ENCODE measurements at places on chromosomes 3 and 15. TPM values are rescaled to one million over a fixed set of nuclear protein-coding genes. Genes with fewer than 3 reads are reported as not detected.

DNA sequence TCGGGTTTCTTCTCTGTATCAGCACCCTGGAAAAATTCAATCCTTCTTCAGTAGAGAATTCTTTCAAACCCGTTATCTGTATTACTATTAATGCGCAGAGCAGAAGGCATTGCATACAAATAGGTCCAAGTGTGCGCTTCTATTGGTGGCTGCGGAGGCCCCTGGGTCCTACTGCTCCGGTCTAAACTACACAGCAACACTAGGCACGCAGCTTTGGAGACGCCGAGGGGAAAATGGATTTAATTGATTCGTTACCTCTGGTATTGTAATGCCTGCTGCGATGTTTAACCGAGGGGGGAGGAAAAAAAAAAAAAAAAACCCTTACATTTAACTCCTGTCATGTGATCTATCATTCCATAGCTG is at the start of gene ROBO1:
Gene ROBO1, minus strand, starts transcription at position 94 of the 363 bp plus-strand sequence.
- no peak for DNase-seq

The BFSP2 gene
- not detected for total RNA-seq

The CD200R1 gene
- under 0.01 TPM for total RNA-seq

GRCh38 chr3:81095956-81096355 is 665.5 kb downstream of the GBE1 start:
- no peak for DNase-seq

The XCR1 gene
- total RNA-seq = not detected

GRCh38 chr15:37199545-37199944 is 99.2 kb upstream of the MEIS2 start:
- no peak for DNase-seq

The TMEM108 gene
- 0.18 TPM for total RNA-seq

The POLR2M gene
- 83.0 TPM for total RNA-seq

The CISH gene
- total RNA-seq = 0.90 TPM

The SUSD5 gene
- total RNA-seq = 2.9 TPM

The NR2F2 gene
- total RNA-seq = 28.1 TPM

DNA sequence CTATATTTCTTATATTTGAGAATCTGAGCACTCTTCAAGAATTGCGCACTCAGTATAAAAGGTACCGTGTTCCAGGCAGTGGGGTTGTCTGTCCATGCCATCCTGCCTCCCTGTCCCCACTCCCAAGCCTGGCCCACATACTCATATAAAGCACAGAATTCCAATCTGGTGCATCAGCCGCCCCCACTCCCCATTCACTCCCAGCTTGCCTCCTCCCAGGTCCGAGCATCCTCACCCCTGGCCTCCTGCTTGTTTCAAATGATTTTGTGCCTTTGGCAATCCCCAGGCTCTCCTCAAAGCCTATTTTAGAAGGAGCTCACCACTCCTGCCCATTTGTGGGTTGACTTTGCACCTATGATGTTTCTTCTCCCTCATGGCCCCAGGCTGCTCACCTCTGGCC is 22.2 kb upstream of the IGF1R start:
- DNase-seq = no peak

DNA sequence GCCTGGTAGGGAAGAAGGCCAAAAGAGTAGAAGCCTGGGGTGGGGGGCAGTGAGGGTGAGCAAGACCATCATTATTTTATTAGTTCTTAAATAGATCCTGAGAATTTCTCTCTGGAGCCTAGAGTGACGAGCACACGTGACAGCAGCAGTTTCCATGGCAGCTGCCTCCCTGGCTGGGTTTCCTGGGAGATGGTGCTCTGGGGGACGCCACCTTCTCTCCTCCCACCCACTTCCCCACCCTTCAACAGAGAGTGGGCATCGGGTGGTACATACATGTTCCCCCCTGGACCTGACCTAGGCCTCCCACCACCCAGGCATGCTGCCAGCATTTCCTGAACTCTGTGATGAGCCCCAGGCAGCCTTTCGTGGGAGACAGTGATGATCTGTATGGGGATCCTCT is 12.9 kb downstream of the CELF6 start:
- no peak for DNase-seq

GRCh38 chr3:113377158-113377557 is 64.1 kb downstream of the CFAP44 start:
- no peak for DNase-seq

DNA sequence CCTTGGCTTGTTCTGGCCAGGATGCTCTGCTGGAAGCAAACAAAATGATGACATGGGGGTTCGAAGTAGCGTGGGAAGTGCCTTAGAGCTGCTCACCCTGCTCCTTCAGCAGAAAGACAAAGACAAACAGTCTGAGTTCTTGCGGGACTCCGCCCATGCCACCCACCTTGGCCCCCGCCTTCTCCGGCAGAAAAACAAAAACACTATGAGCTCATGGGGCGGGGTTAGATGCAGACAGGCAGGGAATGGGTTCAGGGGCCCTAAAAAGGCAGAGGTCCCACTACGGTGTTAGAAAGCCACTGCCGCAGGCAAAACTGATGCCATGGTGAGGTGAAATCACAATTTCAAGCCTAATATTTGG is 9.7 kb upstream of the NCKIPSD start:
- peak; percentile 45 for DNase-seq

The WDR6 gene
- total RNA-seq = 60.9 TPM

The WNT7A gene
- total RNA-seq = not detected

The TM4SF4 gene
- total RNA-seq = 1.6 TPM

The LTK gene
- 0.18 TPM for total RNA-seq

DNA sequence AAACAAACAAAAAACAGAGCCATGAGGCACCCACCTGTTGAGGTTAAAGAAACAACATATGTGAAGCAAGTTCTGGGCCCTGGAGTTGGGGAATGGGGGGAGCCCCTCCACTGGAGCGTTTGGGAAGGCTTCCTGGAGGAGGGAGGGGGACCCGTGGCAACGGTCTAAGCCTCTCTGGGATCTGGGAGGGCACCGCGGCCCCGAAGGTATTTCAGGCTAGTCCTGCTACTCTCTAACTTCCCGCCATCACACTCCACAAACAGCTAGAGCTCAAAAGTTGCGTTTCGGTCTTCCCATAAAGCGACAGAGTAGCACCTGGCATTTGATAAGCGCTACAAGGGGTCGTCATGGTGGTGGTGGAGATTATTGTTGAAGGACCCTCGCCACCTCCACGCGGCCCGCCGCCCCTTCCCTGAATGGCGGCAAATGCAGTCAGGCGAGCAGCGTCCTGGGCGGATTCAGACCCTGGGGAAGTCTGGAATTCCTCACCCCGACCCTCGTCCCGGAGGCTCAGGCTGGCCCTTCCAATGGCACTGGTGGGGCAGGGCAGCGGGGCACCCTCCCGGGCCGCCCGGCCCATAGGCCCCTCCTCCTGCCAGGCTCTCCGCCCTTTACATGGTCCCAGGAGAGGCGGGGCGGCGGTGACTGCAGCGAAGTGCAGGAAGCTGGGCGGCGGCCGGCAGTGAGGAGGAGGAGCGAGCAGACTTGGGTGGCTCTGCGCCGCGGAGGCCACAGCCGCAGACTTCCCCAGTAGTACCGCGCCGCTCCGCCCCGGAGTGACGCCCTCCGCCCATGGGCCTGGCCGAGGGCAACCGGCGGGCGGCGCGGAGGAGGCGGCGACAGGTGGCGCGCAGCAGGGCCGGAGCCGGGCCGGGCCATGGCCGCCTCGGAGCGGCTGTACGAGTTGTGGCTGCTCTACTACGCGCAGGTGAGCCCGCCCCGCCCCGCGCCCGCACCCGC is at the start of gene NBEAL2:
Gene NBEAL2, plus strand, starts transcription at position 682 of the 960 bp plus-strand sequence. Its CDS starts 196 bp downstream, at position 878.
- DNase-seq = peak; percentile 84

The KNL1 gene
- total RNA-seq = 32.5 TPM

- DNase-seq = peak; percentile 53
These were observed 18.0 kb downstream of the SPICE1 start for GRCh38 chr3:113496924-113497323.

GRCh38 chr15:98740295-98740694 is 92.0 kb downstream of the IGF1R start:
- DNase-seq = no peak

The ACKR4 gene
- 0.18 TPM for total RNA-seq

- no peak for DNase-seq
These were observed 70.1 kb downstream of the CD200 start for GRCh38 chr3:112403103-112403502.

The AQP9 gene
- not detected for total RNA-seq

- no peak for DNase-seq
These were observed 1.3 kb downstream of the LEO1 start for GRCh38 chr15:51970132-51970817.

DNA sequence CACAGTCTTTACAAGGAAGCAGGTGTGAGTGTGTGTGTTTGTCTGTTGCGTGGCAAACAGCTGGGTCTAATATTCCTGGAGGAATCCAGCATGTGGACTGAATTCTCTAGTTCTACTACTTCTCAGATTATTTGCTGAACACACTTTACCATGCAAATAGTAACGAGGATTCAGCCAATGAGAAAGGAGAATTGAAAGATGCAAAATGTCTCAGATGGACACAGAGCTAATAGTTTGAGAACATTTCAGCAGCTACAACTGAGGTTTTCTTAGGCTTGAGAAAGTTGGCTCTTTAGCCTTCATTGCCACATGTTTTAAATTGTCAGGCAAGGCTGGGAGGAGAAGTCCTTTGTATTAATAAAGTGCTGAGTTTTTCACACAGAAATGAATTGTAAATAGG is 568.0 kb upstream of the MDFIC2 start:
- no peak for DNase-seq

DNA sequence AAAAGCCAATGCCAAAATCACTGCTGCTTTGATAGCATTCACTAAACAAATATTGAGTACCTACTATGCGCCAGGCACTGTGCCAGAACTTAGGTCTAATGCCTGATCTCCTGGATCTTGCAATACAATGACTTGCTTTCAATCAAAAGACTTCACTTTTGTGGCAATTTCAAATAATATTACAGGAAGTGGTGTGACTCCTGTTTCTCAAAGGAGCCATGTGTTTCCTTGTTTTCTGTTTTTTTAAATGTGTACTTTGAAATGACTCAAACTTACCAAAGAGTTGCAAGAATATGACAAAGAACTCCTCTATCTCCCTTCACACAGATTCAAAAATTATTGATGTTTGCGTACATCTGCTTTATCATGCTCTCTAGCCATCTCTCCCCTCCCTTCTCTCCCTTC is 18.3 kb downstream of the OSBPL10 start:
- peak; percentile 20 for DNase-seq

DNA sequence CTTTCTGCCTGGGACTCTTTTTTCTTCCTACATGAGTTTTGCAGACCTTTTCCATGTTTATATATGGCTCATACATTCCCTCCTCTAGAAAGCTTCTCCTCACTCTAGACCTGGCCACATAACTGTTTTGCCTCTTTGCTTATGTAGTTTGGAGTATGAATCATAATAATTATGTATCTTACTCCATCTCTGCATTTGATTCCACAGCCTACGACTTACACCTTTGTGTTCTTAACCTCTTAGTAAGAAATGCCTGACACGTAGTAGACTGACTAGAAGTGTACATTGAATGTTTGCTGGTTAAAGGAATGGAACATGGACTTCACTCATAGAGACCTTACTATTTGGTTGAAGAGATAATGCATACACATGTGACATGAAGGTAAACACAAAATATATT is 56.4 kb downstream of the MBNL1 start:
- DNase-seq = no peak

The CD86 gene
- total RNA-seq = not detected

DNA sequence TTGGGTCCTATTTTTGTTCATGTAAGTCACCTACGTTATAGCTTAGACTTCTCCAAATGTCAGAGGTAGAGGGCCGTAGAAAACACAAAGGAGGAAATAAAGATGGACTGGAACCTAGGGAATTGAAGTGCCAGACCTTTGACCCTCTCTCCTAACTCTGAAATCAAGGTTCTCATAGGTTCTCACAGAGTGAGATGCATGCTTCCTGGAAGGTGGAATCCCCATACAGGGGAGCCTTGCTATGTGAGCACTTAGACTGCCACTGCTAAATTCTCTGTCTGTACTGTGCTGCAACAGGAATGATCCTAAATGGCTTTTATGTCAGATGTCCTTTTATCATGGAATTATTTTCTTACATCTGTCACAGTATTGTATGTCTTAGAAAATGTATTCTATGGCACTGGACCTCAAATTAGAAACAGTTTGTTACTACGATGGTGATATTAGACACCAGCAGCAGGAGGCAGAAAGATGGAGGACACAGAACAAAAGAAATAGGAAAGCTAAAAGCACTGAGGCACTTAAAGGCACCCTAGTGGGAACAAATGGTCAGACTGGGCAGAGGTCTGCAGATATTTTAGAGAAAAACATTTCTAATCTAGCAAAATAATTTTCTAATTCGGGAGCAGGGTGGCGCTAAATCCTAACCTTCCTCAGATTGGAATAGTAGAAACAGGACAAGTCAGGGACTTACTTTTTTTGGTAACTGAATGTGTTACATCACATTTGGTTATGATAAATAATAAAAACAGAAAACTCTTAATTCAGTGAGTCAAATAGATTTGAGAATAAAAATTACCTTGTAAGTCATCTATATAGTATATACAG is 60.2 kb upstream of the CDAN1 start:
- DNase-seq = peak; percentile 1

DNA sequence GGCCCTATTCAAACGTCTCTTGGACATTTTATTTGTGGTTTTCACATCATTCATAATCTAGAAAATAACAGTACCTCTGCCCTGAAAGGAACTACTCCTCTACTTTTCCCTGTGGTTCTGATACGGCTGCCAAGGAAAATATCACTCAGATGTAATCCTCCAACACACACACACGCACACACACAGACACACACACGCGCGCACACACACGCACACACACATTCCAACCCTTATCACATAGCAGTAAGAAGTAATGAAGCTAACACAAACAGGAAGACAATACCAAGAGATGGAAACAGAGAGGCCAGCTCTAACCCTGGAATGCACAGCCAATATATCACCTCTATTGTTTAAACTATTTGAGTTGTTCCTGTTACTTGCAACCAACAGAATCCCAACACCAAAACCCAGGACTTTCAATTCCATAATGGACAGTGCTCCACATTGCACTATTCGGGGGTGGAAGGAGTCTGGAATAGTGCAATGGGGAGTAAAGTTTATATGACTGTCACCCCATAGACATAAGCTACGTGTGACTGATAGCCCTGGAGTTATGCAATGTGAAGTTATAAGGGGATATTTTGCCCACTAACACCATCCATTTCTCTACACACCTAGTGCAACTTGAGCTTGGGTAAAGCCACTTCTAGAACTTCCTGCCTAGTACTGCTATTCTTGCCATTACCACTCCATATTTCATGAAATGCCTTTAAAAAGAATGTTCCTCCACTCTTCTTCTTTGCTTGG is 71.3 kb upstream of the FNDC3B start:
- peak; percentile 85 for DNase-seq

The MTFMT gene
- 19.4 TPM for total RNA-seq

- peak; percentile 86 for DNase-seq
These were observed 15.2 kb downstream of the SSUH2 start for GRCh38 chr3:8629151-8630021.

The TPM1 gene
- total RNA-seq = 997 TPM

The SERPINI2 gene
- total RNA-seq = not detected

The COL6A5 gene
- total RNA-seq = not detected

- no peak for DNase-seq
These were observed 11.4 kb downstream of the ZIC1 start for GRCh38 chr3:147420353-147421183.

- no peak for DNase-seq
These were observed 17.5 kb upstream of the PPIB start for GRCh38 chr15:64180235-64180824.

The FETUB gene
- total RNA-seq = not detected
